HFFc6 (cell line): ENCODE measurements at places on chromosomes 1 and 21. TPM values are rescaled to one million over a fixed set of nuclear protein-coding genes. Genes with fewer than 3 reads are reported as not detected.
A peak's percentile ranks its signal among the peaks of the same experiment; 100 is the strongest.

NTNG1 gene
- 2.5 to 11.0 TPM (median 8.0 TPM) in 3 replicates for total RNA-seq

VCAM1 gene
- not detected in 3 replicates for total RNA-seq

DNA sequence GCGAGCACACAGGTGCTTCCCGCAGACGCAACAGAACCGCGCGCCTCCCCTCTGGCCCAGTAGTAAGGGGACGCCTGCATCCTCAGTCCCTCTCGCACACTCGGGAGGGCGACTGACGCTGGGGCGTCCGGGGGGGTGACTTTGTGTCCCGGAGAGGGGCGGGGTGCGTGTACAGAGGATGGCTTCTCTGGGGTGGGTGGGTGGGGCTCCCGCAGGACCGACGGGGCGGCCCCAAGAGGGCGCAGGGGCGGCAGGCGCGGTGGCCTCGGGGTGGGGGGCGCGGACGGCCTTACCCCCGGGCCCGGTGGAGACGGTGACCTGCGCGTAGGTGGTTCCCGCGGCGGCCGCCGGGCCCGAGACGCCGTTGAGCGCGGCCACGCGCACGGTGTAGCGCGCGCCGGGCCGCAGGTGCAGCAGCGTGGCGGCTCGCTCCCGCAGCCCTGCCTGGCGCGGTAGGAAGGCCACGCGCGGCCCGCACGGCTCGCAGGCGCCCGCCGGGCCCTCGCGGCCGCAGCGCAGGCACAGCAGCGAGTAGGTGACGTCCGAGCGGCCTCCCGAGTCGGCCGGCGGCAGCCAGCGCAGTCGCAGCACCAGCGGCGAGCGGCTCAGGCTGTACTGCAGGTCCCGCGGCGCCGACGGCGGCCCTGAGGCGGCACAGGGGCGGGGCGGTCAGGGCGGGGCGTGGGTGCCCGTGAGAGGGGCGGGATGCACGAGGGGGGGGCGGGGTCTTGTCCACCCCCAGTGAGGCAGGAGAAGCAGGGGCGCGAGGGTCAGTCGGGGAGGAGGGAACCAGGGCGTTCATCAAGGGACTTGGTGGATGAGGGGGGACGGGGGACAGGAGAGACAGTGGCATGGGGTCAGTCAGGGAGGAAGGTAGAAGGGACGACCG lies 12.1 kb downstream of the EPHA10 start:
- H3K36me3 ChIP-seq = no peaks in the 10 kb centered on the region
- DNase-seq = no peak
- peaks cover 35% of the 10 kb centered on the region for H3K27me3 ChIP-seq

DNA sequence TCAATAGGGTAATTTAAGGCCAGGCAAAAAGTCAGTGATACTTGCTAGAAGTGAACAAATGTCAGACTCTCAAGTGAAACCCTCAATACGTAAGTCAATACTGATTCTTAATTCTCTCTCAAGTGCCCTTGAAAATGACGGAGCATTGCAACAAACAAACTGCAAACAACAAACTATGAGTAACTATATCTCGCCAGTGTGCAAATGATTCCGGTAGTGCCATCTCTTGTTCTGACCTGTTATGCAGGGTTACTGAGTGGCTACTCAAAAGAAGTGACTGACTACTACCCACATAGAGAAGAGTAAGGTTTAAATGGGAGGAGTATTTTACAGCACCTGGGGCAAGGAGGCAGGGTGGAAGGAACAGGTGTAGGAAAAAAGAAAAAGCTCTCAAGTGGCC lies 1.6 kb downstream of the SLC19A2 start:
- H3K36me3 ChIP-seq = no peaks in the 10 kb centered on the region
- DNase-seq = no peak
- H3K27me3 ChIP-seq = peaks cover 2% of the 10 kb centered on the region; the same call in 1 of the 2 replicates
- H3K4me3 ChIP-seq = peak overlapping the region; percentile 94

GRCh38 chr1:109490029-109490933 lies 3.6 kb upstream of the CYB561D1 start:
- H3K4me1 ChIP-seq = peaks cover 30% of the 10 kb centered on the region
- no peaks in the 10 kb centered on the region for H3K36me3 ChIP-seq
- no peak overlapping the region for H3K4me3 ChIP-seq
- no peaks in the 10 kb centered on the region; the same call in 1 of the 2 replicates for H3K27me3 ChIP-seq

- peaks cover 41% of the 10 kb centered on the region for H3K4me1 ChIP-seq
- no peak overlapping the region for H3K27ac ChIP-seq
- no peak overlapping the region for H3K4me3 ChIP-seq
- no peaks in the 10 kb centered on the region; the same call in 1 of the 2 replicates for H3K27me3 ChIP-seq
- no peak for DNase-seq
Measured at GRCh38 chr1:203175827-203176241, 208 bp upstream of the MYBPH start.

GRCh38 chr1:19859876-19860275 lies 22.3 kb upstream of the OTUD3 start:
- peaks cover 6% of the 10 kb centered on the region for H3K36me3 ChIP-seq
- H3K4me1 ChIP-seq = peaks cover 47% of the 10 kb centered on the region
- DNase-seq = no peak
- no peak overlapping the region for H3K4me3 ChIP-seq
- peaks cover 2% of the 10 kb centered on the region for H3K27me3 ChIP-seq

- peaks cover 10% of the 10 kb centered on the region; the same call in 1 of the 2 replicates for H3K4me1 ChIP-seq
- no peaks in the 10 kb centered on the region for H3K36me3 ChIP-seq
- no peak for DNase-seq
- H3K4me3 ChIP-seq = no peak overlapping the region
- H3K27ac ChIP-seq = no peak overlapping the region
Measured at GRCh38 chr1:92995441-92996430, 34.5 kb upstream of the DIPK1A start.
